ENCODE measurements at places on chromosomes 7 and 10. TPM values are rescaled to one million over a fixed set of nuclear protein-coding genes. Genes with fewer than 3 reads are reported as not detected.
A peak's percentile ranks its signal among the peaks of the same experiment; 100 is the strongest.

TYW1B gene
- 3.0 TPM for total RNA-seq

RBP3 gene
- not detected for total RNA-seq

- DNase-seq = no peak
These were observed 69.2 kb downstream of the GNA12 start for GRCh38 chr7:2774935-2775334.

DNA sequence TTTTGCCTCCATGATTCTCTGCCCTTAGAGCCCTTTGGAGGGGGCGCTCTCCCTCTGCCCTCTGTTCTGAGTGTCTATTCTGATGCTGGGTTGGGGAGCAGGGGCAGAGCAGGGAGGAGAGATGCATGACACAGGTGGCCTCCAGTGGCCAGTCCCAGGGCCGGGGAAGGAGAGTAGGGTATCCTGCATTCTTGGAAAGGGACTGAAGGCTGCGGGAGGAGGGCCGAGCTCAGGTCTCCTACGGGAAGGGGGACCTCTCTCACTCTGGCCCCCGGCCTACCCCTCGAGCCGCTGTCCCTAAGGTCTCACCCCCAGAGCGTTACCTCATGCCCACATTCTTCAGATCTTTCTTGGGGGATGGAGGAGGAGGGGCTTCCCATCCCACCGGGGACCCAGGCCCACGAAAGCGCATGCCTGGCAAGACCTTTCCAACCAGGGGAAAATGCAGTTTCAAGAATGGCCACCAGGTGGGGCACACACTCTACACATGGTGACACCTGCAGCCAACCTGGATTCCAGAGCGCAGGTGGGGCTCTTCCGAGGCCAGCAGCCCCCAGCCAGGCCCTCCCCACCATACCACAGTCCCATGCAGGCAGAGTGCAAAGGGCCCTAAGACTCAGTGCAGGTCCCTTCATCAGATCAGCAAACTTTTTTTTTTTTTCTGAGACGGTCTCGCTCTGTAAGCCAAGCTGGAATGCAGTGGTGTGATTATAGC, 86.4 kb downstream of the MYL10 start:
- peak; percentile 77 for DNase-seq

GRCh38 chr10:129864601-129865126, 99.4 kb downstream of the EBF3 start:
- DNase-seq = no peak
